Stimulated activated CD8-positive, alpha-beta memory T cell treated with anti-CD3 and anti-CD28 coated beads, Interleukin-2, amount 100 ng/mL, for 1 hour (primary cell): ENCODE measurements at places on chromosomes 1 and 21.

DNA sequence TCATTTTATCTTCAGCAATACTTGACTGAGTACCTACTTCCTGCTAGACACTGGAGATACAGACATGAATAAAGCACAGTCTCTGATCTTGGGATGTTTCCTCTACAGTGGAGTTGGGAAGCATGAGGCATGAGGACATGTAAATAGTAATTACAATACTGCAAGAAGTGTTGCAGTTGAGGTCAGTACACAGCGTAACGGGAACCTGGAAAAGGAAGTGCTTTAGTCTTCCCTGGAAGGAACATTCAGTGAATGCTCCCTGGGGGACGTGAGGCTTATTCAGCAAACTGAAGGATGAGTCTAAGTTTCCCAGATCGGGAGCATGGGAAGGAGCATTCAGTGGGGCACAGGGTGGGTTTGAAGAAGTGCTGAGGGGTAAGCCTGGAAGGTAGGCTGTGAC is 112.4 kb downstream of the PIK3R3 start:
- DNase-seq = no peak

DNA sequence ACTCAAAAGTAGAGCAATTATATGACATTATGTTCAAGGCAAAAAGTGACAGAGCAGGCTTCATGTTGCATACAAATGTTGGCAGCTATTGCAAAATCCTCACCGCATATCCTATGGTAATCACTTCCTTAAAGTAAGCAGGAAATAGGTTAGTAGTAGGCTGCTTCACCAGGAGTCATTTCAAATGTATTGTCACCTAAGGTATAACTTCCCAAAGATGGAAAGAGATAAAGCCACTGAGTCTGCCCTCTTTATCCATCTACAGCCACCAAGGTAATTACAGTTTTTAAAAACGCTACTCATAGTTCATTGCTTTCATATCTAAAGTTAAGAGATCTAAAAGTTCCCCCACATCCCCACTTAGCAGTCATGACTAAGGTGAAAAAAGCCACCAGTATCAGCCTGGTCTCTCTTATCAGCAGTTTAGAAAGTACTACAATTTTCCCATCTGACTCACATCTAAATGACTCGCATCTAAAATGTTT is 31.6 kb upstream of the UBE2U start:
- DNase-seq = no peak

DNA sequence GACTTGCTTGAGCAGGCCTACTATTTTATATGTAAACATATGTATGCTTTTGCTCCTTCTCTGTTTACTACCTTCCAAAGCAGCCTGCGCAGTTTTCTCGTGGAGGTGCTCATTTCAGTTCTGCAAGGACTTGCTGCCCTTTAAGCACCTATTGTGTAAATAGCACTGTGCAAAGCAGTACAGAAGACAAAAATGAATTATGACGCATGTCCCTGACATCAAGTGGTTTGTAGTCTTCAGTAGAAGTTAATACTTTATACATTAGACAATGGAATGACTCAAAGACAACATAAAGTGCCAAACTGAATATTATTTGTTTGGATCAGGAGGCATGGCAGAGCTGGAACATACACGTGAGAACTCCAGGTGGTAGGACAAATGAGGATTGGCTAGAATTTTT is 611.7 kb downstream of the LMO4 start:
- DNase-seq = no peak

DNA sequence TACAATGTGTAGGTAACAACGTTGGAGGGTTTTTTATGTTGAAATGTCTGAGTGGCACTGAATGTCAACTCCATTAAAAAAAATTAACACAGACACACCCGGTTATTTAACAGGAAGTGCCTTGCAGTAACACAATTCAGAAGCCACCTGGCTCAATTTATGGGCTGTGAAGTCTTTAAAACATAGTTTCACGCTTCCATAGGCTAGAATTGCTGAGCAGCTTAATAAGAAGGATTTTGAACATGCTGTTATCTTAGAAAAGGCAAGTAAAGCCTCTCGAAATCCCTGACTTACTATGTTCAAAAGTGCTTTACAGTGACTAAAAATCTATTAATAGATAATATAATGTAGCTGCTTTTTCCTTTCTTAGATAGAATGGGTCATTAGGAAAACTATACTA is 19.7 kb downstream of the SRSF4 start:
- DNase-seq = no peak

DNA sequence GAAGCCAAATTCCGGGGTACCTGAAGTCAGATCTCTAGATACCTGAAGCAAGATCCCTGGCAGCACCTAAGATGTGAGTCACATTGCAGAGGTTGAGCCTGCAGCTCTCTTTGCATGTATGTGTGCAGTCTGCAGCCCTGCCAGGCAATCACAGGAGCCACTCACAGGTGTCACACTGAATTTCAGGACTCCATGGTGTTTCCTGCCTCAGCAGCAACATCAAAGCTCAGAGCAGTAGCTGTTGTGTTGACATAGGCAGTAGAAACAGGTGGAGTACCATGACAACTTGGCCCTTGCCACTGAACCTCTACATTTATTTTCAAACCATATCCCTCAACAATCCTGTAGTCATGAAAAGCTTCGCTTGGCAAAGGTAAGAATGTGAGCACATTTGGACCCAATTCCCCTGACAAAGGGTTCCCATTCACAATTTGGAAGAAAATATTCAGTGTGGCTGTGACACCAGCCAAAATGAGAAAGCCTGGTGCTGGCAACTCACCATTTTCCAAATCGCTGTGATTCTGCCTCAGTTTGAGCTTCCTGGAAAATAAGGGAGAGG is 419.8 kb upstream of the NFIA start:
- no peak for DNase-seq

DNA sequence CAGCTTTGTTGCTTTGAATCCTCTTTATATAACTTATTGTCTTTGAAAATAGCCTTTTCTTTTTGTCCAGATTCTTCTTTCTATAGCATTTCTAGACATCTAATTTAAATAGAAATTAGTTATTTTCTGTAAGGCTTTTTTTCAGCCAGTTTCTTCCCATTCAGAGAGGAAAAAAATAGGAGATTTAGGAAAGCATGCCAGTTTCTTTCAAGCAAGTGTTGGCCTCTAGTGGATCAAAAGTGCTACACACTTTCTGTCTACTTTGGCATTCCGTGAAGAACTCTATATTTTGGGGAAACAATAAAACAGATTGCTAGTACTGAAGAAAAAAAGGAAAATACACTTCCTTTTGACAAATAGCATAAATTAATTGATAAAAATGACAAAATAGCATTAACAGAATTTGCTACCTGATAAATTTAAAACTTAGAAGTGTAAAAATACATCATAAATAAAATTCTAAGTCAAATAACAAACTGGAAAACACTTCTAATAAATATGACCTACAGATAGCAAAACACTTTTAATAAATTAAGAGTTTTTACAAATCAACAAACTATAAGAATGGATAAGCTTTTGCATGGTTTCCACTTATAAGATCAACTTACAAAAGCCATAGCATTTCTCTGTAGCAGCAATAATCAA is 13.1 kb upstream of the EXO1 start:
- no peak for DNase-seq
